Nucleus accumbens (tissue), 56 donors: ENCODE measurements at places on chromosomes 3 and 15.
A peak's percentile ranks its signal among the peaks of the same experiment; 100 is the strongest.

- no peak for DNase-seq
These were observed 17.9 kb downstream of the GRIP2 start for GRCh38 chr3:14522129-14522691.

GRCh38 chr3:97823046-97824004 lies 1.5 kb downstream of the CRYBG3 start:
- no peak for DNase-seq

- DNase-seq = peak; percentile 54
These were observed at the start of gene PDE8A for GRCh38 chr15:84981711-84982300. Gene PDE8A, plus strand, starts transcription at chr15:84981856. Its CDS starts 307 bp downstream, at chr15:84982163.

DNA sequence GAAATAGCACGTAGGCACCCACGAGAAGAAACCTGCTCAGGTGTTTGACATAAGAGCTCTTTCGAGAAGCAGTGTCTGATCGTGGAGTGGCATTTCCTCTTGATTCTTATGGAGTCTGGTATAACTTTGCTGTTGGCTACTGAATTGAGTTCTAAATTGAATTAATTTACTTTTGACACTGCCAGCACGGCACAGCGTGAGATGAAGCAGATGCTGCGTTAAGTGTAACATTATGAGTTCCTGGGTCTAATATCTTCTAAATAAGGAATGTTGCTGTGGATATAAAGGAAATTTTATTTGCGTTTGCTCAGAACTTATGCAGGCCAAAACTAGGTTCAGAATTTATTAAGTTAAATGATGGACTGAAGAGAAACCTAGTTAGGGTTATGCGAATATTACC lies 919.9 kb downstream of the TUSC7 start:
- no peak for DNase-seq

GRCh38 chr15:75811626-75812025 lies 31.6 kb upstream of the UBE2Q2 start:
- DNase-seq = no peak

- no peak for DNase-seq
These were observed 19.9 kb downstream of the KPNA4 start for GRCh38 chr3:160545504-160545871.

- DNase-seq = no peak
These were observed 3.9 kb downstream of the RTP3 start for GRCh38 chr3:46501702-46502101.

GRCh38 chr3:171574556-171575240 lies 114.5 kb upstream of the TNIK start:
- no peak for DNase-seq

DNA sequence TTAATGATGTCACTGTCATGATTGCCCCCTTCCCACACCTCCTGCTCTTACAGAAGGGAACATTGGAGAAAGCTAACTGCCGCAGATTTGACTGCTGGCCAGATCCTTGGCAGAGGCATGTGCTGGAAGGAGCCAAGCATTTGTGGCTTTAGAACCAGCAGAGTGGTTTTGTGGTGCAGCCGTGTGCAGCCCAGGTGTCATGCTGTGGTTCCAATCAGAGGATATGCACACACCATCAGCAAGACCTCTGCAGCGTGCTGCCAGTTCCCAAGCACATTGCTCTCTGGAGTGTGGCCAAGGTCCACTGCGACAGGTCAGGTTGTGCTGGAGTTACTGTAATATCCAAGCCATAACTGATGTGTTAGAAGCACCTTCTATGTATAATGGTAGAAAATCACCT lies 61.6 kb downstream of the OTOL1 start:
- no peak for DNase-seq

DNA sequence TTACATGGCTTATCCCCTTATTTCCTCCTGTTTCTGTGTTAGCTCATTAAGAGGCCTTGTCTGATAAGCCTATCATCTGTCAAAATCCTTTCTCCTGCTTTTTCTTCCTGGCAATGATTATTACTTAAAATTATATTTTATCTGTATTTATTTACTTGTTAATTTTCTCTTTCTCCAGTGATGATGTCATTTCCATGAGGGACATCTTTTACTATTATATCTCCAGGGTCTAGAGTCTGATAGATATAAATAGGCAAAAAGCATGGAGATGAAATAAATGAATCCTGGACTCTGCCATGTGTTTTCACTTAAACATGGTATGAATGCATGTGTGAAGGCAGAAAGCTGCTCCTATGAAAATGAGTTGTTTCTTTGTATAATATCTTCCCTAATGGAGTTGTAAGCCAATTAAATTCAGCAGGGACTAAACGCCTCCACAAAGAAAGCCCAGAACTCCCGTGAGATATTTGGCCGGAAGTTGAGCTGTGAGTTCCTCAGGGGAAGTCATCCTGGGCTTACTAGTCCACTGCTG lies 375.2 kb downstream of the TUSC7 start:
- DNase-seq = no peak

DNA sequence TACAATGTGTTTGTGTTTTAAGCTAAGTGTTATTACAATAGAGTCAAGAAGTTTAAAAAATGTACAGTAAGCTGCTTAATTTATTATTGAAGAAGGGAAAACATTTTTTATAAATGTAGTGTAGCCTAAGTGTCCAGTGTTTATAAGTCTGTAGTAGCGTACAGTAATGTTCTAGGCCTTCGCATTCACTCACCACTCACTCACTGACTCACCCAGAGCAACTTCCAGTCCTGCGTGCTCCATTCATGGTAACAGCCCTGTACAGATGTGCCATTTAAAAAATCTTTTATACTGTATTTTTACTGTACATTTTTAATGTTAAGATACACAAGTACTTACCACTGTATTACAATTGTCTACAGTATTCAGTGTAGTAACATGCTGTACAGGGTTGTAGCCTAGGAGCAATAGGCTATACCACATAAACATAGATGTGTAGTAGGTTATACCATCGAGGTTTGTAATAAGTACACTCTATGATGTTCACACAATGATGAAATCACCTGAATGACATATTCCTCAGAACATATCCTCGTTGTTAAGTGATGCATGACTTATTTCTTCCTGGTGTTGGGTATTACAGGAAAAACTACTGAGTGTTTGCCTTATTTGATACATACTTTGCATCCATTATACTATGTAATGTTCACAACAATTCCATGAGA lies 156.6 kb upstream of the NUDT16 start:
- no peak for DNase-seq
